CD14-positive monocyte (primary cell): ENCODE measurements at places on chromosomes 1 and 21.

DNA sequence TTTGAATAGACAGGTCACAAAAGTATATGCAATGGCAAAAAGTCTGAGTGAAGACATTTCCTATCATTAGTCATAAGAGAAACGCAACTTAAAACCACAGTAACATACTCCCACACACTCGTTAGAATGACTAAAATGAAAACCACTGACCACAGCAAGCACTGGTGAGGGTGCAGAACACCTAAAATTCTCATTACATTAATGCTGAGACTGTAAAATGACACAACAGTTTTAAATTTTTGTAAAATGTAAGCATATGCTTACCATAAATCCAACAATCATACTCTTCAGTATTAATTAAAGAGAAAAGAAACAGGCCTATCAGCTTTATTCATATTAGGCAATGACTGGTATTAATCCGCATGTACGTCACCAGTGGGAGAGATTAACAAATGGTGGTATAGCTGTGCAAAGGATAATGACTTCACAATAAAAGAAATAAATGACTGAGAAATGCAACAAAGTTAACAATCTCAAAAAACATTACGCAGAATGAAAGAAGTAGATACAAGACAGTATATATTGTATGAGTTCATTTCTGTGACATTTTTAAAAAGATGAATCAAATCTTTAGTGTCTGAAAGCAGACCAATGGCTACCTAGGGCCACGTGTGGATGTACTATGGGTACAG is 253.5 kb downstream of the AKT3 start:
- peak; percentile 20 for DNase-seq

- DNase-seq, result no peak
These were observed 201.1 kb downstream of the MATN1 start for GRCh38 chr1:30522031-30523004.

DNA sequence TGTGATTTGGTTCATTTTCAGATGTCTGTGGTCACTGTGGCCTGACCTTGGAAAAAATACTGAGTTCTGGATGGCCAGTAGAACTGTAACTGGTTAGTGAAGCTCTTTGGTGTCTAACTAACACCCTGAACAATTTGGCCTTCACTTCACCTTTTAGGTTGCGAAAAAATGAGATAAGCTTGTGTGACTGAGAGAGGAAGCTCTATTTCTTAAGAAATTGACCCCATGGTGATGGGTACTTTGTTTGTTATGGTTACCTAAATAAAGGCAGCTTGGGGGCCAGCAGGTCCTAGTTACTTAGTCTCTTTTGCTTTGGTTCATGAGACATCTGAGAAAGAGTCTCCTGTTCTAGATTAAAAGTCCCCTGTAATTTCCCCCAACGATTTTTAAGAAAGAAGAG is 181.6 kb downstream of the ZNF326 start:
- DNase-seq, result peak; percentile 6

DNA sequence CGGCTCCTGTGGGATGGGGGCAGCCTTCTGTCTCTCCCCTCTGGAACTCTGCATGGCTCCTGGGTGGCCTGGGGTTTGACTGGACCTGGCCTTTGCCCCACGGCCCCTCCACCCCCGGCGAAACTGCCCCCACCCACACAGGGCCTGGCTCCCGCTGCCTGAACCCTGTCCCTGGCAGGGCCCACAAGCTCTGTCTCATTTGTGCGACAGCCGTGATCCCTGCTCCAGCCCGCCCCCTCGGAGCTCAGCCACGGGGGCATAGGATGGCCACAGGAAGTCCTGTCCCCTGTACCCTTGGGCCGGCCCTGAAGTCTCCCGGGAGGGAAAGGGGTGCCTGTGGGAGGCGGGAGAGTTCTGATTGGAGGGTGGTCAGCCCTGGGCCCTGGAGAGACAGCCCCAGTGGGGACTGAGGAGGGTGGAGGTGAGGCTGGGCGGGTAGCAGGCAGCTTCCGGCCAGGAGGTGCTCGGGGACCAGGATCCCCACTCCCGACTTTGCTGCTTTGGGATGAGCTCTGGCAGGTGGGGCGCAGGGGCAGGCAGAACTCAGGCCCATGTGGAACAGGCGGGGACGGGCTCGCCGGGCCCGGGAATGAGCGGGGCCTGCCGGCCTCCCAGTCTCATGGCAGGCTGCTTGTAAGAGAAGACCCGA is 45.1 kb downstream of the SLX9 start:
- no peak for DNase-seq

GRCh38 chr1:41390166-41390565 is 28.9 kb downstream of the FOXO6 start:
- DNase-seq, result no peak

- no peak for DNase-seq
These were observed 1.4 kb downstream of the SLC9A1 start for GRCh38 chr1:27153549-27153886.

GRCh38 chr1:72326494-72326893 is 44.2 kb upstream of the NEGR1 start:
- DNase-seq, result no peak

DNA sequence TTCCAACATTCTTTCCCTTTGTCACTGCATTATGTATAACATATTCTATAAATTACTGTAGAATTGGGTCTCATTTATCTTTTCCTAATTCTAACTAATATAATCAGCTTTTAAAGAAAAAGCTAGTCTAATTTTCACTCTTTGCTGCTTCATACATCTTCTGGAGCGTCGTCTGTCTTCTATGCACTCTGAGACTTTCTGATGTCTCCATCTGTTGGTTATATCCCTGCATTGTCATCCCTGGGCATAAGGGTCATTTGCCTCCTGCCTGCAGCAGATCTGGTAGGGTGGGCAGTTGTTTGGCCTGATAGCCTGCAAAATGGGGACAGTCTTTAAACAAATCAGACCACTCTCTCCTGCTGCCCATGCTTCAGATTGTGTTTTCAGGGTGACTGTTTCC is 40.8 kb upstream of the DYNLT5 start:
- DNase-seq, result no peak

DNA sequence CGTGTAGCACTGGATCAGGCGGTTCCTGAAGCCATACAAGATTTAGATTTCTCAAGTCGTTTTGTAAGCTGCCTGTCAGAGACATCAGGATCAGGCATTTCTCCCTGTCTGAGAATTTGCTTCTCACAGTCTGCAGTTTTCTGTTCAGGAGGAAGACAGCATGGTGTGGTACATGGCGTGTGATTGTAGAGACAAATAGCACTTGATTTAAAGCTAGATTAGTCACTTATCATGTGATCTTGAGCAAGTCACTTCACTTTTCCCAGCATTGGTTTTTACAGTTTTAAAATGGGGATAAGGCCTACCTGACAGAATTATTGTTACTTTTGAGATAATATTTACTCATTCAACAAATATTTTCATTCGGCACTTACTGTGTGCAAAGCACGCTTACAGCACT is 63.3 kb downstream of the AK4 start:
- no peak for DNase-seq

DNA sequence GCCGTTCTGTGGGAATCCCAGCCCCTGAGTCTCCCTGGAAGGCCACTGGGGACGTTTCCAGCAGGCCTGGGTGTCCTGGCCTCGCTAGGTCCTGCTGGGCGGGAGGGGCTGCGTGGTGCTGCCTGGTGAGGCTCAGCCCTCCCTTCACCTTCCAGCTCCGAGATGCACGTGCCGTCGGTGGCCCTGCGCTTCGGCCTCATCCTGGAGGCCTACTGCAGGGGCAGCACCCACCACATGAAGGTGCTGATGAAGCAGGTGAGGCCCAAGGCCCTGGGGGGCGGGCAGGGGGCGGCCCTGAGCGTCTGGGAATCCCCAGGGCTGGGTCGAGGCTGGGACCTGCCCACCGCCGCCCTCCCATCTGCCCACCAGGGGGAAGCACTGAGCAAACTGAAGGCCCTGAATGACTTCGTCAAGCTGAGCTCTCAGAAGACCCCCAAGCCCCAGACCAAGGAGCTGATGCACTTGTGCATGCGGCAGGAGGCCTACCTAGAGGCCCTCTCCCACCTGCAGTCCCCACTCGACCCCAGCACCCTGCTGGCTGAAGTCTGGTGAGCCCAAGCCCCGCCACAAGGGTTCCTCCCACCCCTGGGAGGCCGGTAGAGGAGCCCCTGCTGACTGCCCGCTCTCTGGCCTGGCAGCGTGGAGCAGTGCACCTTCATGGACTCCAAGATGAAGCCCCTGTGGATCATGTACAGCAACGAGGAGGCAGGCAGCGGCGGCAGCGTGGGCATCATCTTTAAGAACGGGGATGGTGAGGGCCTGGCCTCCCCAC is 70.3 kb downstream of the PIK3CD start:
- DNase-seq, result no peak

GRCh38 chr1:39679821-39680220 is 7.9 kb upstream of the NT5C1A start:
- DNase-seq, result no peak

DNA sequence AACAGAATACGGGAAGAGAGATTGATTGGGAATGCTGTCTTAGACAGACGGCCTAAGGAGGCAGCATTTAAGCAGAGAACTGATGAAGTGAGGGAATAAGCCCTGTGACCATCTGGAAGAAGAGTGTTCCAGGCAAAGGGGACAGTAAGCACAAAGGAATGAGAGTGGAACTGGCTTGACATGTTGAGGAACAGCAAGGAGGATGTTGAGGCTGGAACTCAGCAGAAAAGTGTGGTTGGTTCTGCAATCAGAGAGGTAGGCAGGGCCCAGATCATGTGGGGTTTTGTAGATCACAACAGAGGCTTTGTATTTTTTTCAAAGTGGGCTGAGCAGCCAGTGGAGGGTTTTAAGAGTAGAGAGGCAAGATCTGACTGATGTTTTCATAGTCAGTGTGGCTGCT is 157.4 kb downstream of the DNM3 start:
- no peak for DNase-seq

DNA sequence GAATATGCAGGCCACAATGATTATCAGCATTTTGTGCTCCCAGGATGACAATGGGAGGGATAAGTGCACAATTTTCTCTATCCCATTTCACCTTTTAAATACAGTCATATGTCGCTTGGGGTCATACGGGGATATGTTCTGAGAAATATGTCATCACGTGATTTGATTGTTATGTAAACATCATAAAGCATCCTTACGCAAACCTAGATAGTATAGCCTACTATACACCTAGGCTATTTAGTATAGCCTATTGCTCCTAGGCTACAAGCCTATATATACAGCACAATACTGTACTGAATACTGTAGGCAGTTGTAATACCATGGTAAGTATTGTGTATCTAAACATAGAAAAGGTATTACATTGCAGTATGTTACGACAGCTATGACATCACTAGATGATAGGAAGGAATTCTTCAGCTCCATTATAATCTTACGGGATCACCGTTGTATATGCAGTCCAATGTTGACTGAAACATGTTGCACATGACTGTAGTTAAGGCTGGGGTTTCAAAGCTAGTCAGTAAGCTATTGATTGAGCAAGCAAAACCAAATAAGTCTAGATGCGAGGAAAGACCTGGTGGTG is 18.9 kb downstream of the RUSC1 start:
- DNase-seq, result no peak

DNA sequence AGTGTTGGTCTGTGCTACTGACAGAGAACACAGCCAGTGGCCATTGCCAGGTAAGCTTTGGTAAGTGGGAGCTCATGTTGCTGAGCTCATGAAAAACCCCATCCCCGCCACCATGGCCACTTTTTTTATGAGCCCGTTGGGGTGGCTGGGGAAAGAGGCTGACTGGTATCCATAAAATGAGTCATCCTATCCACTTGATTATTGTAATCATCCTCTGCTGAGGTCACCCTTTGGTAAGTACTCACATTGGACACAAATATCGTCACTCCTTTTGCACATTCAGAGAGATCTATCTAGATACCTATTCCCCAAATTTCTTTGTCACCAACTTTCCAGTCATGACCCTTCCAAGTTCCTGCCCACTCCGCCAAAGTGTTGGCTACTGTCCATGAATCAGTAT is 22.0 kb downstream of the SLAMF7 start:
- DNase-seq, result no peak

DNA sequence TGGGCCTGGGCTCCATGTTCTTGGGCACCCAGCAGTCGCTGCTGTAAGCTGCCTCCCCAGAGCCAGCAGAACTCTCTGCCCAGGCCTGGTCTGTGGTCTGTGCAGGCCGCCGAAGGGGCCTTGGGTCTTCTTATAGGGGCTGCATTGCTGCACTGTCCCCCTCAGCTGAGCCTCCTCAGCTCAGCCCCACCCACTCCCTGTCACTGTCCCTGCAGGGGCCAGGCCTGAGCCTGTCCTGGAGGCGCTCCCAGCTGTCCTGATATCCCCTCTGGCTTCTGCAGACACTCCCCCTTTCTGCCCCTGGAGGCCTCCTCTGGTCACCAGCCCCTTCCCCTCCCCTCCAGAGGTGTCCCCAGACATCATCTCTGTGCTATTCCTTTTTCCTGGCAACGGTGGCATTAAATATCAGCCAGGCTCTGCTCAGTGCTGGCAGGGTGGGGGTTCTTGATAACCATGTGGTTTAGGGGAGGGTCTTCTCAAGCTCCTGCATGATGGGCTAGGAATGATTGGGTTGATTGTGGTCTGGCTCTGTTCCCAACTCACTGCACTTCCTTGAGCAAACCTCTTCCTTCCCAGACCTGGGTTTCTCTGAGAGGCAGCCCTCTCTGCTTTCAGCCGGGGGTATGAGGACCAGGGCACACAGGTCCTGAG is 3.7 kb upstream of the FOXO6 start:
- no peak for DNase-seq

- DNase-seq, result no peak
These were observed 19.4 kb downstream of the PTPRF start for GRCh38 chr1:43549921-43550597.

- DNase-seq, result no peak
These were observed 116.0 kb upstream of the KCNJ6 start for GRCh38 chr21:38032082-38032801.

- DNase-seq, result no peak
These were observed 91.7 kb downstream of the TPR start for GRCh38 chr1:186283374-186283773.

DNA sequence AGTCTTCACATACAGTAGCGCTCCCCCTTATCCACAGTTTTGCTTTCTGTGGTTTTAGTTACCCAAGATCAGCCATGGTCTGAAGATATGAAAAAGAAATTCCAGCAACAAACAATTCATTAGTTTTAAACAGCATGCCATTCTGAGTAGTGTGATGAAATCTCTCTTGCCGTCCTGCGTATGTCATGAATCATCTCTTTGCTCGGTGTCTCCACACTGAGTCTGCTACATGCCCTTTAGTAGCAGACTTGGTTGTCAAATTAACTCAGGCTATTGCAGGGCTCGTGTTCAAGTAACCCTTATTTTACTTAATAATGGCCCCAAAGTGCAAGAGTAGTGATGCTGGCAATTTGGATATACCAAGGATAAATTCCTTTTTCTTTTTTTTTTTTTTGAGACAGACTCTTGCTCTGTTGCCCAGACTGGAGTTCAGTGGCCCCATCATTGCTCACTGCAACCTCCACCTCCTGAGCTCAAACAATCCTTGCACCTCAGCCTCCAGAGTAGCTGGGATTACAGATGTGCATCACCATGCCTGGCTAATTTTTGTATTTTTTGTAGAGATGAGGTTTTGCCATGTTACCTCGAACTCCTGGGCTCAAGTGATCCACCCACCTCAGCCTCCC is 22.6 kb downstream of the PHACTR4 start:
- DNase-seq, result peak; percentile 41

- no peak for DNase-seq
These were observed 16.3 kb upstream of the RPS6KC1 start for GRCh38 chr1:213034713-213035112.

- no peak for DNase-seq
These were observed 118.2 kb upstream of the ADGRL2 start for GRCh38 chr1:81682490-81682889.
